ENCODE measurements at places on chromosomes 11 and 22. TPM values are rescaled to one million over a fixed set of nuclear protein-coding genes. Genes with fewer than 3 reads are reported as not detected.

Gene ZNF214
- 7.7 TPM for polyA plus RNA-seq

DNA sequence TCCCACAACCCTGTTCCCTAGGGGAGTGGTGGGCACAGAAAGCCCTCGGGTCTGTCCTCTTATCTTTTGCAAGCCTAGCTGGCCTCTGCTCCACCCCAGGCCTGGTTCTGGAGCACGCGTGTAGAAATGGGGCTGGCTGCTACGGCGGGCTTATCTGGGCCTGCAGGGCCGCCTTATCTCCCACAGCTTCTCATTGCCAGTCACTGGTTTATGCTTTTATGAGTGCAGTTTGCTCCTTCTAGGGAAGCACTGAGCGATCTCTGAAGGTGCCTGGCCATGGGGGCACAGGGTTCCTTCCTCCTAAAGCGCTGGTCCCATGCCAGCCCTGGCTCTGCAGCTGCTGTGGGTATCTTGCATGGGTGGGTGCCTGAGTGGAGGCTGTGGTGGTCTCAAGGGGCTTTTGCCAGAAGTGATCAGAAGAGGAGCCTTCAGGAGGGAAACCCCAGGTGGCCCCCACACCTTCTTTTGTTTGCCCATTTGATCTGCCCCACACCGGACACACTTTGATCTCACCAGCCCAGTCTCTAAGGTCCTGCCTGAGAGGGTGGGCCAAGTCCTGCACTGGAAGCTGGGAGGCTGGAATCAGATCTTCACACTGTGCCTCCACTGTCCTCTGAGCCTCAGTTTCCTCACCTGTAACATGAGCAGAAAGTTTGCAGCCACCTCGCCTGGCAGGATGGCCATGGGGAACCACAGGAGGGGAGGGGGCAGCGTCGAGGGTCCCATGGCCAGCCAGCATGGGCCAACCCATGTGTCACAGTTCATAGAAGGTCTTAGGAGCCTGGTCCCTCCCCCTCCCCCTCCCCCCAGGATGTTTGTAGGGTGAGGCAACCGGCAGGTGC is 86.6 kb upstream of the FGF3 start:
- H3K27me3 ChIP-seq, result no peaks in the 10 kb centered on the region
- peak; percentile 83 for DNase-seq
- peak overlapping the region; percentile 77 for H3K27ac ChIP-seq
- no peak overlapping the region for H3K4me3 ChIP-seq
- peaks cover 29% of the 10 kb centered on the region for H3K4me1 ChIP-seq

DNA sequence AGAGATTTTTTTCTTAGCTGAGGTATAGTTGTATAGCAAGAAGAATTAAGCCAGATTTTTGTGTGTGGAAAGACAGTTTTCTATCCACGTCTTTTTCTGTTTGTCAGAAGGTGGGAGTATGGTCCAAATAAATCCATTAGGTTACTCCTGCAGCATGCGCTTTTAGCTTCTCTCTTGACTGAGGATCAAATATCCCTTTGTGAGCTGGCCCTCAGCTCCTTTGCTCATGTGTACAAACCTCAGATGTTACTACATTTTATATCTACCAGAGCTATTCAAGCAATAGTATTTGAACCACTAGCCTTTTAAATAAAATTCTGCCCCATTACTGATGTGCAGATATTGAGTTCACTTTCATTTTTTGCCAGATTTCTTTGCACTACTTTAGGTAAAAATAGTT is 8.8 kb upstream of the SIDT2 start:
- H3K4me1 ChIP-seq, result peaks cover 24% of the 10 kb centered on the region
- H3K27ac ChIP-seq, result no peak overlapping the region
- H3K27me3 ChIP-seq, result no peaks in the 10 kb centered on the region
- DNase-seq, result no peak
- H3K36me3 ChIP-seq, result peaks cover 34% of the 10 kb centered on the region
- H3K4me3 ChIP-seq, result no peak overlapping the region

- no peak overlapping the region for H3K4me3 ChIP-seq
- no peaks in the 10 kb centered on the region for H3K27me3 ChIP-seq
- H3K36me3 ChIP-seq, result no peaks in the 10 kb centered on the region
- peaks cover 16% of the 10 kb centered on the region for H3K4me1 ChIP-seq
- peak; percentile 26 for DNase-seq
Observed at GRCh38 chr22:39674536-39674935, 104.0 kb downstream of the CACNA1I start.

GRCh38 chr22:22913989-22914388 is 26.4 kb downstream of the IGLL5 start:
- H3K27ac ChIP-seq, result no peak overlapping the region
- no peaks in the 10 kb centered on the region for H3K4me1 ChIP-seq
- no peak overlapping the region for H3K4me3 ChIP-seq
- H3K27me3 ChIP-seq, result peaks cover 2% of the 10 kb centered on the region

GRCh38 chr11:1486054-1486825 is at the start of gene MOB2:
Gene MOB2 (minus strand): TSS chr11:1486779. CDS start chr11:1486556, 223 bp downstream.
- no peaks in the 10 kb centered on the region for H3K27me3 ChIP-seq
- H3K36me3 ChIP-seq, result no peaks in the 10 kb centered on the region
- H3K4me1 ChIP-seq, result peaks cover 17% of the 10 kb centered on the region
- DNase-seq, result peak; percentile 25
